Activated T-helper 1 cell treated with anti-CD3 and anti-CD28 coated beads, Interleukin-2, amount 50 U/mL, for 16 hours (primary cell): ENCODE measurements at places on chromosomes 7 and 10.

- DNase-seq: no peak
Observed at GRCh38 chr10:80281784-80282765, 7.4 kb downstream of the MAT1A start.

- no peak for DNase-seq
Observed at GRCh38 chr7:142581341-142581740, 167.9 kb upstream of the PRSS1 start.

- DNase-seq: no peak
Observed at GRCh38 chr10:8852546-8852945, 798.1 kb downstream of the GATA3 start.

DNA sequence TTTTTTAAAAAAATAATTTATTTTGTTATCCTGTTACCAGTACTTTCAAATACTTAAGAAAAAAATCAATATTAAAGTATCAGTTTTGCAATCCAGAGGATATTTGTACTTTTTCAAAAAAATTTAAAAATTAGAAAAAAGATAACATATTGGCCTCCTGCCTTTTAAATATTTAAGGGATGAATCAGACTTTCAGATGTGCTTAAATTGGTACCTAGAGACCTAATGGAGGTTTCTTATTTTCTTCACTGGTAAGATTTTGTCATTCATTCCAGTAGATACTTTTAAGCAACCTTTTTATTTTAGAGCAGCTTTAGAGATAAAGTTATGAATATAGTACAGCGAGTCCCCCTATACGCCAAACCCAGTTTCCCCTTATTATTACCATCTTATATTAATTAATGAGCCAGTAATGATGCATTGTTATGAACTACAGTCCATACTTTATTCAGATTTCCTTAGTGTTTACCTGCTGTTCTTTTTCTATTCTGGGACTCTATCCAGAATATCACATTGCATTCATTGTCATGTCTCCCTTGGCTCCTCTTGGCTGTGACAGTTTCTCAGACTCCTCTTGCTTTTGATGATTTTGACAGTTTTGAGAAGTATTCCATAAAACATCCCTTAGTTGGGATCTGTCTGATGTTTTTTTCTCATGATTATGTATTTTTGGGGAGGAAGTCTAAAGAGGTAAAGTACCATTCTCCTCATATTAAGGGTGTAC is 34.2 kb downstream of the BICC1 start:
- no peak for DNase-seq

DNA sequence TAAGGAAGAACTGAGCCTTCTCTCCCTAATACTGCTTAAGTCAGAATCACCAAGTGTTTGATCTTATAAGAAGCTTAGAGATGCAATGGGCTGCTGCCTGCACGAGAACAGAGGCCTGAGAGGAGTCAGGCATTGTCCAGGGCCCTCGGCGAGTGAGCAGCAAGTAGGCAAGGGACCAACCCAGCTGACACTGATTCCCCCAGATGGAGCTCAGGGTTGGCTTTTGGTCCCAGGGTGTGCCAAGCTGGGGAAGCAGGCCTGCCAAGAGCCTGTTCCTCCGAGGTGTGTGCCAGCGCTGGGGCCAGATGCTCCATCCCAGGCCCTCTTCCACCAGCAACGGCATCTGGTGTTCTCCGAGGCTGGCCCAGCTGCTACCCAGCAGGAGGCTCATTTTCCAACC is 222.0 kb upstream of the ZMIZ1 start:
- no peak for DNase-seq

- DNase-seq: no peak
Observed at GRCh38 chr7:106775552-106775936, 89.5 kb upstream of the PIK3CG start.

DNA sequence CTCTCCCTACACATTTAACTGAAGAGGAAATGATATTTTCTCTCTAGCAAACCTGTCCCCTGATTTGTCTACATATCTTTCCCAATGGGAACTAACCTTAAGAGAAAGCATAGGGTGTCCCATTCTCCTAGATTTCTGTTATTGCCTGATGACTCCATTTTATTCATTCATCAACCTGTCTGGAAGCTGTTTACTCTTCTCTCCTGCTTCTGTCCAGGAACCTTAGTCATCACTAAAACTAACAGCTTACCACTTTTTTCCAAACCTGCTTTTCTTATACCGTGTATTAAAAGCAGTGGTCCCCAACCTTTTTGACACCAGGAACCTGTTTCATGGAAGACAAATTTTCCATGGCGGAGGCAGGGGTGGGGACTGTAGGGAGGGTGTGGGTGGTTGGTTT is 473.3 kb upstream of the PCDH15 start:
- DNase-seq: no peak

GRCh38 chr10:82251222-82251906 is 376.4 kb downstream of the NRG3 start:
- no peak for DNase-seq

GRCh38 chr10:43683451-43684291 is 35.0 kb upstream of the ZNF32 start:
- DNase-seq: no peak

- DNase-seq: no peak
Observed at GRCh38 chr7:116339564-116339963, 129.2 kb downstream of the TES start.

DNA sequence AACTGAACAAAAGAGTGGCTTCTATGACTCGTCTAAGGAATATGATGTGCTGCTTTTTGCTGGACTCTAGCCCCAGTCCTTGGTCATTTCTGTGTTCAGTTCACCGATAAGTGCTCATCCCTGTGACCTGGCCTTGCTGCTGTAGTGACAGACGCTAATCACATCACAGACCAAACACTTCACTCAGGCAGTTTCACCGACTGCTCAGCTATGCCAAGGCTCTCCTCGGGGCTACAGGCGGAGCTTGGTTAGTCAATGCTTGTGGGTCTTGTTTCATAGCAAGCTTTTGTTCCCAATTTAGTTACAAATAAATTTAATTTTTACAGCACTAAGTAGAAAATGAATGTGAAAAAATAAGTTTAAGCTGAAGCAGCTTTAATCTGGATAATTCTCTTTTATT is 190.8 kb upstream of the PRKCQ start:
- no peak for DNase-seq

DNA sequence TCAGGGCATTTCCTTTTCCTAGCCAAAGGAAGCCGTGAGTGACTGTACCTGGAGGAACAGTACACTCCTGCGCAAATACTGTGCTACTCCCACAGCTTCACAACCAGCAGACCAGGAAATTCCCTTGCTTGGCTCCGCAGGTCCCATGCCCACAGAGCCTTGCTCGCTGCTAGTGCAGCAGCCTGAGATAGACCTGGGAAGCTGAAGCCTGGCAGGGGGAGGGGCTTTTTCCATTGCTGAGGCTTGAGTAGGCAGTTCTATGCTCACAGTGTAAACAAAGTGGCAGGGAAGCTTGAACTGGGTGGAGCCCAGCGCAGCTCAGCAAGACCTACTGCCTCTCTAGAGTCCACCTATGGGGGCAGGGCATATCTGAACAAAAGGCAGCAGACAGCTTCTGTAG is 291.2 kb downstream of the HGF start:
- DNase-seq: no peak

- DNase-seq: no peak
Observed at GRCh38 chr10:129937351-129937751, 26.7 kb downstream of the EBF3 start.

DNA sequence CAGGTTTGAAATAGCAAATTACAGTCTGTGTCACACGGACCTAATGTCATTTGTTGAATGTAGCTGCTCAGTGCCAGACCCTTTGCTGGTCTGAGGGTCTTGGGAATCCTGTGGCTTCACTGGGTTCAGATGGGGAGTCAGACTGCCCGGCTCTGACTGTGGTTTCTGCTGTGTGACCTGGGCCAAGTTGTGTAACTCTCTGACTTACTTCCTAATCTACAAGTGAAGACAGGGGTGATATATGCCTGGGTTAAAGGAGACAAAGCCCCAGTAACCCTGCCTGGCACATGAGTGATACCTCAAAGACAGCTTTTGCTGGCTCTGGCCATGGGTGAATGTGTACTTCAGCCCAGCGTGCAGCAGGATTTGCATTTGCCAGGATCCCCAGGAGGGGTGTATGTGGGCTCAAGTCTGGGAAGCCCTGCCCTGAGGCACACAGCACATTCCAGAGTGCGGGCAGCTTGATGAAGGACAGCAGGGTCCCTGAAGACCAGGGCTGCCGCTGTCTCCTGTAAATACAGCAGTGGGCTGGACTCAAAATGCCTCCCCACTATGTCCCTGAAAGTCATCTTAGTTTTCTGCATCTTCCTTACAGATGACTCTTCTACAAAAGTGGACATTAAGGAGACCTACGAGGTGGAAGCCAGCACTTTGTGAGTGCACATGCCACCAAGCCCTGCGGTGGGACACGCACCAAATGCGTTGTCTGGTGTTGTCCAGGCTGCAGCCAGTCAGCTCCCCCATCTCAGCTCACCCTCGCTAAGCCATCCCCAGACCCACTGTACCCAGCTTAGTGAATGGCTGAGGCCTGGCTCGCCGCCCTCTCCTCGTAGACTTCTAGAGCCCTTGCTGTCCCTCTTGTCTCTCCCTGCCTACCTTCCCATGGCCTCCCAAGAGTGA is 16.4 kb downstream of the NACAD start:
- DNase-seq: no peak

DNA sequence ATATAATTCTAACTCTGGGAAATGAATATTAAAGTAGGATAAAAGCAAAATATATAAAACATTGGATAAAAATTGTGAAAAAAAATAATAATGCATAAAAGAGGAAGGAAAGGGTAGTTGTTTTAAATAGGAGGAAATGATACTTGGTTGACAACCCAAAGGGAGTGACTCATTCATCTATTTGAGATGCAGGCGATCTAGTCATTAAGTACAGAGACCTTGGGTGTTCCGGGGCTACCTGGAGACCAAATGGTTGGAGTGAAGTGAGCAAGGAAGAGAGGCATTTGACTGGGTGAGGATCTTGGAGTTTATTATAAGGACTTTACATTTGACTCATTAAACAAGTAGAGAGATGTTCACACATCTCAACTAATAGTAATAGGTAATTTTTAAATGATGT is 111.0 kb downstream of the LRRTM3 start:
- no peak for DNase-seq

- DNase-seq: no peak
Observed at GRCh38 chr10:132652446-132652845, 114.9 kb downstream of the INPP5A start.

GRCh38 chr10:29415876-29416275 is 127.0 kb downstream of the LYZL1 start:
- DNase-seq: no peak

DNA sequence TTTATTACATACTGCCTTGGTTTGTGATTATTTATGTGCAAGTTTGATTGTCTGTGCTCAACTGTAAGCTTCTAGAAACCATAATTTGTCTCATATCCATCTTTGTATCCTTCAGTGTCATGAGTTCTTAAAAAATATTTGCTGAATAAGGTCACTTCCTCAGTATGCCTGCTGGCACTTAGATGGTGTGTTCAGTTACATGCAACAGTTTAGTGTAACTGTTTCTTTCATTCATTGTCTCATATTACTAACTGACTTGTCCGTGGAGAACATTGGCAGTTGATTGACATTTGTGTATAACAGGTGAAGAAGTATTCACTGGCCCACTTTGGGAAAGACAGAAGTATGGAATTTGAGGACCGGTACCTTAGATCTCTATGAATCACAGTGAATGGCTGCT is 236.9 kb downstream of the PRKG1 start:
- no peak for DNase-seq

GRCh38 chr10:121823993-121824463 is 103.8 kb downstream of the ATE1 start:
- DNase-seq: no peak

DNA sequence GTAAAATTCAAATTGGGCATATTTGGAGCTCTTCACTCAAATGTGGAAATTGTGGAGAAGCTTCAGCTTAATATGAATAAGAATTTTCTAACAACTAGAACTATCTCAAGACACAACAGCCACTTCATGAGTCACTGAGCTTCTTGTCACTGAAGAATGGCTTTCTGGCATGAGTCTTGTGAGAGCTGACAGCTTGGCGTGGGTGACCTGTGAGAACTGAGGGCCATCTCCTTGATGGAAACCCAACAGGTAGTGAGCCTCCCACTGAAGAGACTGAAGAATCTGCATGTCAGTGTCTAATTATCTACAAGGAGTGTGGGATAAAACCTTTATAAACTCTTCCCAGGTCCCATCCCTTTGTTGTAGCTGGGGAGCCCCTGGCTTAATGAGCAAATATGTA is 66.0 kb downstream of the CLEC2L start:
- no peak for DNase-seq

GRCh38 chr10:388661-389045 is 253.4 kb downstream of the ZMYND11 start:
- no peak for DNase-seq

- DNase-seq: peak; percentile 63
Observed at GRCh38 chr7:35799846-35800717, 775 bp upstream of the SEPTIN7 start.

DNA sequence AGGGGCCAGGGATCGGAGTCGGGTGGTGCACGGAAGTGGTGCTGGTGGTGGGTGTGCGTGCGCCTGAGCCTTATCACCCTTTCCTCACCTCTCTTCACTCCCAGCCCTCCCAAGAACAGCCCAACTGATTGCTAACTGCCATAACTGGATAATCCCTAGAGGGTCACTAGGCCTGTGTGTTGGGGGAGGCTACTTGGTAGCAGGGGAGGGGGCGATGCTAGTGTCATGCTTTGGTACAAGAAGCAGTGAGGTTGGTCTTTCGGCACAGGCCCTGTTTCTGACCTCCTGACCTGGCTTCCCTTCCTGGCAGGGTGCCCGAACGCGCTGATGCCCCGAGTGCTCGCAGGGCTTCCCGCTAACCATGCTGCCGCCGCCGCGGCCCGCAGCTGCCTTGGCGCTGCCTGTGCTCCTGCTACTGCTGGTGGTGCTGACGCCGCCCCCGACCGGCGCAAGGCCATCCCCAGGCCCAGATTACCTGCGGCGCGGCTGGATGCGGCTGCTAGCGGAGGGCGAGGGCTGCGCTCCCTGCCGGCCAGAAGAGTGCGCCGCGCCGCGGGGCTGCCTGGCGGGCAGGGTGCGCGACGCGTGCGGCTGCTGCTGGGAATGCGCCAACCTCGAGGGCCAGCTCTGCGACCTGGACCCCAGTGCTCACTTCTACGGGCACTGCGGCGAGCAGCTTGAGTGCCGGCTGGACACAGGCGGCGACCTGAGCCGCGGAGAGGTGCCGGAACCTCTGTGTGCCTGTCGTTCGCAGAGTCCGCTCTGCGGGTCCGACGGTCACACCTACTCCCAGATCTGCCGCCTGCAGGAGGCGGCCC is 652 bp downstream of the KAZALD1 start:
- no peak for DNase-seq

- no peak for DNase-seq
Observed at GRCh38 chr10:49269523-49269922, 29.4 kb upstream of the C10orf71 start.

GRCh38 chr10:88076027-88076880 is 212.8 kb downstream of the PTEN start:
- DNase-seq: no peak

DNA sequence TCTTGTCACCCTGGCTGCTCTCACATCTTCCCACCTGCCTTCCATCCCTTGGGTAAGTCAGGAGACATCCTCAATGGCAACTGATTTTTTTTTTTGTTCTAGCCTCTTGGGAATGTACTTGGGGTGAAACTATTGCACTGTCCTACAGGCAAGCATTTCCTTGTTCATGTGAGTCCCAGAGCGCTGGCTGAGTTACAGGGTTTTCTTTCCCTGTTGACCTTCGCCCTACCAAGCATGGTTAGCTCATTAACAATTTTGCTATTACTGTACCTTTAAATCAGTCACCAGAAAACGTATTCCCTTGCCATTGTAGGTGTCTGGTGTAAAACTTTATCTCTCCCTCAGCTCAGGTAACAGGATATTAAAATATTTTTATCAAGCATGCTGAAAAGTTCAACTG is 98.9 kb downstream of the PRLHR start:
- no peak for DNase-seq

GRCh38 chr10:71458387-71458786 is 61.7 kb downstream of the CDH23 start:
- DNase-seq: no peak

GRCh38 chr10:70381471-70382421 is 679 bp downstream of the LRRC20 start:
- DNase-seq: no peak
